Left renal pelvis (tissue), 4 donors: ENCODE measurements at places on chromosomes 16 and 17.

- DNase-seq = no peak
Observed at GRCh38 chr17:79836972-79837887, 2.0 kb downstream of the CBX4 start.

DNA sequence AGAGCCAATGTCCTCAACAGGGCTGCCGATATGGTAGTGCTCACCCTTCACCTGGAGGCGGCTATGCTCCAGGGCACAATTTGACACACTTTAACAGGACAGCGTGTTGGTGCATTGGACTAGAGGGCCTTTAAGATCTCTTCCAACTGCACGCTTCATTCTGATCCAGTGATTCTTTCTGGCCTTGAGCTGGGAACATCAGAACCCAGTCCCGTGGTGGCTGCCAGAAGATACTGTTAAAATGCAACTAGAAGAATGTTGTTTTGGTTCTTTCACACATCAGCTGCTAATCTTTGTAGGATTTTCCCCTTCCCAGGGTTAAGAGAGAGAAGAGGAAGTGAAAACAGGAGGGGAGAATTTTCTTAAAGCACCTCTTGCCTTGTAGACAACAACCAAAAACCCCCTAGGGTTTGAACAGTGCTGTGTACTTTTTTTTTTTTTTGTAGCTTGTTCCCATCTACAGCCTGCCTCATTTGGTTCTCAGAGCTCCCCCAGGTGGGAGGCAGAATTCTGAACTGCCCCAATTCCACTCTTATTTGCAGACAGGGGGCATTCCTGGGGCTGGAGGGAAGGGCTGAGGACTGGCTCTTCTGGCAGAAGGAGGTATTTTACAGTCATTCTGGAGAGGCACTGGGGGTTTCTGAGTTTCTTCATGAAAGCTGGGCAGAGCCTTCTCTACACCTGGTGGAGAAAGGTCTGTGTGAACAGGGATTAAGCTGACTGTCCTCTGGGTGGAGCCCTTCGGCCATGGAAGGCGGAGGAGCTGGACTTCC lies 32.4 kb downstream of the SMARCE1 start:
- no peak for DNase-seq

GRCh38 chr17:77590951-77591735 lies 367.4 kb upstream of the TNRC6C start:
- DNase-seq = no peak

GRCh38 chr17:77501101-77501566 lies 360.4 kb downstream of the SEC14L1 start:
- no peak for DNase-seq

- no peak for DNase-seq
Observed at GRCh38 chr16:19589106-19589505, 33.6 kb downstream of the VPS35L start.

DNA sequence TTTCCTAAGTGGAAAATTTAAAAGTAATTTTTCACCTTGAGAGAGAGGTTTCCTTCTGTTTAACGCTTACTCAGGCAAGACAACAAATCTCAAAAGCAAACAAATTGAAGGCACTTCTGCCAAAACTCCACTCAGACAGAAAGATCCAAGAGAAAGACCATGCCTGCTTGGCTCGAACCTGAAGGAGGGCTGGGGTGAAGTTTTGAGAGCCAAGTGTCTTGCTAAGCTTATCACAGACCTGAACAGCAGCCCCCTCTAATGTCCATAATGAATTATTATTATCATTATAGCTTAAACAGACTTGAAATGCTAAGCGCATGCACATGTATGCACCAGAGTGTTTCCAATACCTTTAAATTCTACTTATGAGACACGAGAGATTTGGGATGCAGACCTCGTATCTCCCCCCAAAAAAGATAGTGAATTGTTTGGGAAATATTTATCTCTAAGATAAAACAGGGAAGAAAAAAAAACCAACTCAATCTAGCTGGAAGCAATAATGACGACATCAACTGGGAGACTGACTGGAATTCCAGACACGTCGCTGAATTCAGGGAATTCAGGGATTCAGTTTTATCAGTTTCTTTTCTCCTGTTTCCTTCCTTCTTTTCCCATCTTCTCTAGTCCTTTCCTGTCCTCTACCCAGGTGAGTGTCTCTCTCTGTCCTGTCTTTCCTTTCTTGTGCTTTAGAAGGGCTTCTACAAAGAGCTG lies 473.2 kb downstream of the RBFOX1 start:
- no peak for DNase-seq

- DNase-seq = no peak
Observed at GRCh38 chr16:5451641-5452040, 354.0 kb upstream of the EEF2KMT start.

DNA sequence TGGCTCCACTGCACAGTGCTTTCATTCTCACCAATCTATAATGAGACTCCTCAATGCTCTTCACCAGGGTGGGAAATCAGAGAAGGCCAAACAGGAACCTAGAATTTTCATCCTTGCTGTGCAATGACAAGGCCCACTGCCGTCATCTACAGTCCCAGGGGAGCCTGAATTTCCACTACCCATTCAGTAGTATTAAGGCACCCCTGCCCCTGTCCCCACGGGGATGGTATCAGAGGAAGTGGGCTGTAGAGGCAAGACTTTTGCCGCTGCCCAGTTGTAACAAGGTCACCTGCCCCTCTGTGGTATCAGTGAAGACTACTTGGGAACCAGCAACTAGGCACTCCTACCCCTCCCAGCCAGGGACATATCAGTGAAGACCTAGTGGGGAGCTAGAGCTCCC lies 104.5 kb downstream of the C16orf78 start:
- no peak for DNase-seq

GRCh38 chr17:4156750-4157381 lies 13.9 kb downstream of the CYB5D2 start:
- no peak for DNase-seq

DNA sequence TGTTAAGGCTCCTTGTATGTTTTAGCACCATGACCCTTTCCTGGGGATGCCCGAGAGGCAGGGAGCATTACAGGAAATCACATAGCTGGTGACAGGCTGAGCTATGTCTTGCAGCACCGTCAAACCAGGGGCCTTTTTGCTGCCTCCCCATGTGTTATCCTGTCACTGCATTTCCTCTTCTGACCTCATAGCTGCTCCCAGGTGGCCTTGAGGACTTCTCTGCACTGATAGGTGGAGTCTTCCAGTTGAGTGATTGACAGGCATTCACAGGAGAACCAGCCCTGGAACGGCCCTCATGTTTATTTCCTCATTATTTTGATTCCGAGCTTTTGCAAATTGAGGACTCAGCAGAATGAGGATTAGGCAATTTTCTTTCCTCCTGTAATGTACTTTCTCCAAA lies 349.6 kb downstream of the HAPSTR1 start:
- DNase-seq = no peak

GRCh38 chr17:30212750-30213149 lies 22.7 kb downstream of the SLC6A4 start:
- no peak for DNase-seq

- no peak for DNase-seq
Observed at GRCh38 chr16:62940569-62940968, 904.3 kb upstream of the CDH8 start.

DNA sequence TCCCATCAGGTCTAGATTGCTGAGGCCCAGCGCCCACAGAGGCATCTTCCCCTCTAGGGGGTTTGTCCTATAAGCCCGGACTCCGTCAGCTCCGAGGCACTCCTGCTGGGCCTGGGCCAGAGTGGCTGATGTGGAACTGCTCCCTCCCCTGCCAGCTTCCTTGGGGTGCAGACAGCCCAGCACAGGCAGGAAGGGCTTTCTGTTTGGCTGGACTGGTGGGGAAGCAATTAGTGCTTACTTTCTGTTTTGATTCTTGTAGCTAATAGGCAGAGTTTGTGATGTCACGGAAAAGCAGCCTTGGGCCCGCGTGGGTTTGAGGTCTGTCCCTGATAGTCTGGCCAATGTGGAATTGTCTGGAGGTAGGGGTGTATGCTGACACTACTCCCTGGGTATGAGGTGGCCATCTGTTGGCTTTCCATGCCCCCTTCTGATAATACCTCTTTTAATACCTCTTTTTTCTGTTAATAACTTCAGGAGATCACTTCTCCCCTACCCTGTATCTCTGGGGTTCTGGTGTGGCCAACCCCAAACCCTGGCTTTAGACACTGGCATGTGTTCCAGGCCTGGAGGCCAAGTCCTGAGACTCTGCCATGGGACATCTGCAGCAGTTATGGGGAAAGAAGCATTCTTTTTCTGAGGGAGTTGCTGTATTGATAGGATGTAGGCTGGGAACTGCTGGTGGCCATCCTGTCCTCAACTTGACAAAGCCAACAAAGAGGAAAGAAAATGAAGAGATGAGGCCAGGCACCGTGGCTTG lies 190.9 kb downstream of the RAB11FIP4 start:
- DNase-seq = no peak

DNA sequence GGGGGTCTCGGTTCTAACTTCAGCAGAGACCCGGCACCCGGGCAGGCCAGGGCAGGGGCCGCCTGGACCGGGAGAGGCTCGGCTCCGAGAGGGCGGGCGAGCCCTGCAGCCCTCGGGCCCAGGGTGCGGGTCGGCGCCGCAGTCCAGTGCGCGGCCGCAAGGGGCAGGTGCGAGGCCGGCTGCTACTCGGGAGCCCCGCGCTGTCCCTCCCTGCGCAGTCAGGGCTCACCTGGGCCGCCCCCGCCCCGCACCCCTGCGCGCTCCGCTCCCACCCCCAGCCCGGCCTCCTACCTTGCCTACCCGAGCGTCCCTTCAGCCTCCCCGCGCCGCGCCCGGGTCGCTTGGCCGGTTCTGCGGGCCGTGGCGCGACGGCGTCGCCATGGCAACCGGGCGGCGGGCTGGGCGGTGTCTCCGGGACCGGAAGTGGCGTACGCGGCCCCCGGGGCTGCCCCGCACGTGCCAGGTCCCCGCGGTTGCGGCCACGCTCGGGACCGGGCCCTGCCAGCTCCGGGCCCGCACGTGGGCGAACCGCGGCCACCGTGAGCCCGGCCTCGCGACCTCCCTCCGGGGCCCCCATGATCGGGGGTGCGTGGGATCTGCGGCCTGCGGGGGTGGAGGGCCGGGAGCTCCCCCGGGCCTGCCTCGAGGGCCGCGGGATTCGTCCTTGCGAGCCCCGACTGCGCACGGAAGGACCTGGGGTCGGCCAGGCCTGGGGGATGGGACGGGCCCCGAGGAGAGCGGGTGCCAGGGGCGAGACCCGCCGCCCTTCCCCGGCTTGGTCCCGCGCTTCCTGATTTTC lies at the start of gene CYB561:
TSS of gene CYB561 (minus strand) at position 353 of the 799 bp plus-strand sequence. CDS start 8,759 bp downstream, outside the sequence.
- DNase-seq = peak; percentile 68

GRCh38 chr17:31518478-31518877 lies 127.0 kb downstream of the RAB11FIP4 start:
- DNase-seq = no peak

DNA sequence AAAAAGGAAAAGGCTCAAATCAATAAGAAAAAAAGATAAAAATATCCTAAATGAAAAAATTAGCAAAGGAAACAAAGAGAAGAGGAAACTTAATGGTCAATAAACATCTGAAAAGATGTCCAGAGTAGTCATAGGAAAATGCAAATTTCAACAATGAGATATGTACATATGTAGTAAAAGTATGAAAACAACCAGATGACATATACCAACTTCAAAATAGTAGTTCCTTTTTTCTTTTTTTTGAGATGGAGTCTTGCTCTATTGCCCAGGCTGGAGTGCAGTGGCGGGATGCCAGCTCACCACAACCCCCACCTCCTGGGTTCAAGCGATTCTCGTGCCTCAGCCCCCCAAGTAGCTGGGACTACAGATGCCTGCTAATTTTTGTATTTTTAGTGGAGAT lies 21.7 kb upstream of the NFAT5 start:
- no peak for DNase-seq

- no peak for DNase-seq
Observed at GRCh38 chr17:63138713-63139112, 172.7 kb downstream of the TANC2 start.

DNA sequence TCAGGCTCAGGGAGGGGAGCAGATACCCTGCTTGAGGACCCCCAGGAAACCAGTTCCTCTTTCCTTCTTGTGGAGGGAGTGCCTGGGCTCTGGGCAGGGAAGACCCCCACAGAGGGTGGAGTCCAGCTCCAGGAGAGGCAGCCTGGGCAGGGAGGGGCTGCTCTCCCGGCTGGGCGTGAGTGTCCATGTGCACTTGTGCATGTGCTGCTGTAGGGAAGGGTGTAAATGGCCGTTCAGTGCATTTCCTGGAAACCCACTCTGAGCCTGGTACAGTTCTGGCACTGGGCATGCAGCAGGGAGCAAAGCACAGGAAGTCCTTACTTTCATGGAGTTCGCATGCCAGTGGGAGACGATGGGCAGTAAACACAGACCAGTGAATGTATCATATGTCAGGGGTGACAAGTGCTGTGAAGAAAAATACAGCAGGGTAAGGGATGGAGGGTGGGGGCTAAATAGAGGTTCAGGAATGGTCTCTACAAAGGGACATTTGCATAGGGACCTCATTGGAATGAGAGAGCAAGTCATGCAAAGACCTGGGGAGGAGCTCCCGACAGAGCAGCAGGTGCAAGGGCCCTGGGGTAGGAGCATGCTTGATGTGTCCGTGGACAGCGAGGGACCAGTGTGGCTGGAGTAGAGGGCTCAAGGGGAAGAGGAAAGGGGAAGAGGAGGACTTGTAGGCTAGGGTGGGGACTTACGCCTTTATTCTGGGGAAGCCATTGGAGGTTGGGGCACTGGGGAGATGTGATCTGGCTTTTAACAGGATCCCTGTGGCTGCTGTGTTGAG lies 5.5 kb downstream of the STARD3 start:
- DNase-seq = no peak

DNA sequence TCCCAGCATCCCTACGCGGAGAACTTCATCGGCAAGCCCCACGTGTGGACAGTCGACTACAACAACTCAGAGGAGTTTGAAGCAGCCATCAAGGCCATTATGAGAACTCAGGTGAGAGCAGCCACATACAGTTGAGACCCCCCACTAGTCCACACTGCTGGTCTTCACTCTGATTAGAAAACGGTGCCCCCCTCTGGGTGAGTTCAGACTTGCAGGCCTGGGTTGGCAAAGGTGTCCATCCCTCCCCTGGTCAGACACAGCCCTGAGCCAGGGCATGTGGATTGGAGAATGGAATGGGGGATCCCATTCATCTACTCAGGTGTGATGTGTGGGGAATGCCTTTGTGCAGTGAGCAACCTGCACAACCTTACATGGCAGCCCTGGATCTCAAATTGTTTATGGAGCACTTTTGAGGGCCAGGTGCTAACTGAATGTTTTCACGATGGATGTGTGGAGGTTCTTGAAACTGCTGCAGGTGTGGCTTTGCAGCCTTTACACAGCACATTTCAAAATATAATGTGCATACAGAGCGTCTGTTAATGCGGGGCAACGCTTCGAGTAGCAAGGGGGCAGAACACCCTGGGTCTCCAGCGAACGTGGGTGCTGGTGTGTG lies 72.6 kb downstream of the MGAT5B start:
- DNase-seq = no peak

DNA sequence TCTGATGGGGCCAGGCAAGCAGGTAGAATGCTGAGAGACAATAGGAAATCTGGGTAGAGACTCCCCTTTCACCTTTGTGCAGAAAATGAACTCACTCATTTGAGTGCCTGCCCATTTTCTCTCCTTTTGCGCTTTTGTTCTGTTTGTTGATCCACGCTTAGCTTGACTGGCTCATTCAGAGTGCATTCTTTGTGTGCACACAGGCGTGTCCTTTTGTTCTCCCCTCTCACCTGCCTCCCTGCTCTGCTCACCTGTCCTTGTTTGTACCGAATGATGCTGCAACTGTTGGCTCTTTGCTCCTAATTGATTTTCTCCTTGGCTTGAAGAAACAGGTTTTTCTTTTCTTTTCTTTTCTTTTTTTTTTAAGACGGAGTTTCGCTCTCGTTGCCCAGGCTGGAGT lies 15.8 kb downstream of the PGS1 start:
- no peak for DNase-seq

- DNase-seq = peak; percentile 51
Observed at GRCh38 chr16:77788181-77789084, at the start of gene VAT1L. VAT1L (plus strand) TSS chr16:77788564; CDS start chr16:77788683, 119 bp downstream.
